ENCODE measurements at places on chromosomes 6 and 20. TPM values are rescaled to one million over a fixed set of nuclear protein-coding genes. Genes with fewer than 3 reads are reported as not detected.

DNA sequence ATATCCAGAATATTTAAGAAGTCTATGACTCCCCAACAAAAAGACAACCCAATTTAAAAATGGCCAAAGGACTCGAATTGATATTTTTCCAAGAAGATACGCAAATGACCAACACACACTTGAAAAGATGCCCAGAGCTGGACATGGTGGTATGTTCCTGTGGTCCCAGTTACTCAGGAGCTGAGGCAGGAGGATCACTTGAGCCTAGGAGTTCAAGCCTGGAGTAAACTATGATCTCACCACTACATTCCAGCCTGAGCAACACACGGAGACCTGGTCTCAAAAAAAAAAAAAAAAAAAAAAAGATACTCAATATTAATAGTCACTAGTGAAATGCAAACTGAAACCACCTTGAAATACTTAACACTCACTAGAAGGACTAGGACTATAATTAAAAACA lies 12.2 kb upstream of the ARMC2 start:
- DNase-seq, result no peak

The EDN3 gene
- 0.82 TPM for total RNA-seq

- peak; percentile 85 for DNase-seq
Observed at GRCh38 chr6:167826230-167826895, 348 bp upstream of the AFDN start.

GRCh38 chr6:12012038-12012557 lies at the start of gene HIVEP1:
TSS of gene HIVEP1 (plus strand) at chr6:12012312. CDS start at chr6:12015629, 3,317 bp downstream.
- peak; percentile 57 for DNase-seq

GRCh38 chr20:35699957-35700624 lies 886 bp downstream of the ROMO1 start:
- DNase-seq, result no peak

GRCh38 chr20:47019121-47019824 lies 124.6 kb downstream of the EYA2 start:
- no peak for DNase-seq

GRCh38 chr6:48073976-48074767 lies 36.8 kb downstream of the PTCHD4 start:
- no peak for DNase-seq

- no peak for DNase-seq
Observed at GRCh38 chr20:24782801-24783630, 166.1 kb upstream of the CST7 start.

DNA sequence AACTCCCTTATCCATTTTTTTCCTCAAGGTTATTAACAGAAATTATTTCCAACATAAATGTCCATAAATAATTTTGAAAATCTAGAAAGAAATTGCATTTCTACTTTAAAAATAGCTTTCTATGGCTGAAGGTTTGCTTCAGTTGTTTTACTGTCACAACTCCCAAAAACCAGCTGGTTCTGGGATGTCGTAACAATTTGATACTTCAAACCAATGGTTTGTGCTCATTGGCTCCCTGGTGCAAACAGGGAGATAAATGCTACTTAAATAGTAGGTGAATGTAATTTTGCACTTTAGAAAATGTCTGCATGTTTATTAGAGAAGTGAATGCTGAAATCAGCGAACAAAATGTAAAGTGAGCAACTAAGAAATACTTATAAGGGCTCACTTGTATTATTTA lies 31.1 kb downstream of the LAMA2 start:
- no peak for DNase-seq

GRCh38 chr6:120960761-120961160 lies 373.5 kb downstream of the TBC1D32 start:
- DNase-seq, result no peak

GRCh38 chr20:53847139-53847836 lies 223.1 kb downstream of the BCAS1 start:
- DNase-seq, result no peak

DNA sequence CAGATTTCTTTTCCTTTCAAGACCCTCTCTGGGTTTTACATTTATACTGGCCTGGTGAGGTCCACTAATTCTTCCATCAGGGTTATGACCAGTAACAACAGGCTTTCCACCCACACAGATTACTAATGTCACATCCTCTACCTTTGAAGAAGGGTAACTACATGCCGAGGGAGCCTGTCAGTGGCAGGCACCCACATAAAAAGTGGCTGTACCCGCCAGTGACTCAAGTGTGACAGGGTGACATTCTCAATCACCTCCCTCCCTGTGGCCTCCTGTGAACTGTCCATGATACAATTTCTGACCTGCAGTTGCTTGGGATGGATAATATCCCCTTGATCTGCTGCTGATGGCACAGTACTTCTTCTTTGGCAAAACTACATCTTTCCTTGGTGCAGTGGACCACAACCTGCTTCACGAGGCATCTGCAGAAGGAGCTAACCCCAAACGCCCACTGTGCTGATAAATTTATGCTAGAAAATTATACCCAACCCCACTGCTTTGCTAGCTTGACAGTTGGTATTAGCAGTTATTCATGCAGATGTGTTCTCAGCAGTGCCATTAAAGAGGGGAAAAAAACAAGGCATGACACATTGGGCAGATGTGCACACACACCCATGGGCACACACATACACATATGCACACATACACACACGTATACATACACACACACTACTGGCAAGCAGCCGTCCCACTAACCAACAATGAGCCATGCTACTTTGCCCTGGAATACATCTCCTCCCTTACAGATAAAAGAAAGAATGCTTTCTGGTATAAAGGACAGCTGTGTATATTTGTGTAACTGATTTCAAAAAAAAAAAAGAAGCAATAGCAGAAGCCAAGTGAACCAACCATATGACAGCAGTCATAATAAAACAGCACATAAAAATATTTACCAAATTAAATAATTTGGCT lies 20.8 kb downstream of the GFOD1 start:
- no peak for DNase-seq

DNA sequence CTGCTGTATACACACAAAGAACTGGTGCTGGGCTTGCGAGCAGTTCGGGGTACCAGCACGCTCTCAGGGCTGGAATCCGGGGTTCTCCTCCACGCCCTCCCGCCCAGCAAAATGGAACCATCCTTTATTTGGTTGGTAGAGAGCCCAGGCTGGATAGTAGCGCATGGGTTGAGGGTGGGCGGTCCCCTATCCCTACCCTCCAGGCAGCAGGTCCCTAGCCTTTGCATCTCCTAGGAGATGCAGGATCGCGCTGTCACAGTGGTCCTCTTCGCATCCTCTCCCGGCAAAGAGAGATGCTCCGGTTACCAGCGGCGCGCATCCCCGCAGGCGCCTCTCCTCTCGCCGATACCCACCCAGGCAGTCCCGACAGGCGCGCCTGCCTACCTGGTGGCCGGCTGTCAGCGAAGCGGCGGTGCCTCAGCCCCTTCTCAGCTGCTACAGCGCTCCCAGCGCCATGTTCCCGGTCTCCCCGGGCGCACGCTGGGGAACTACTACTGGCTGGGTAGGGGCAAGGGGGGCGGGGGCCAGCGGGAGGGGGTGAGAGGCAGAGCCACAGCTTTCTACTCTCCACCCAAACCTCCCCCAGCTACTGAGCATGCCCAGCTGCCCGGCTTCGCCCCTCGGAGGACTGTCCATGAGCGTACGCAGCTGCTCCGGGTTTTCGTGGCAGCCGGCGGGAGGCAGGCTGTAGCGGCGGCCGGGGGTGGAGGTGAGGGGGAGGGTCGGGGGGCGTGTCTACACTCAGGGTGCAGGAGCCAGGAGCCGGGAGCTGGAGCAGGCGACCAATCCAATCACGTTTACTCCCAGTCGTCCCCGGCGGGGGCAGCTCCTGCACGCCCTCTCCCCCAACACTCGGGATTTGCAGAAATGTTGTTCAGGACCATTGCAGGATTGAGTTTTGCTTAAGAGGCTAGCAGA lies at the start of gene PAK5:
Gene PAK5, minus strand, starts transcription at position 699 of the 918 bp plus-strand sequence. CDS start 194,748 bp downstream, outside the sequence.
- DNase-seq, result peak; percentile 56

DNA sequence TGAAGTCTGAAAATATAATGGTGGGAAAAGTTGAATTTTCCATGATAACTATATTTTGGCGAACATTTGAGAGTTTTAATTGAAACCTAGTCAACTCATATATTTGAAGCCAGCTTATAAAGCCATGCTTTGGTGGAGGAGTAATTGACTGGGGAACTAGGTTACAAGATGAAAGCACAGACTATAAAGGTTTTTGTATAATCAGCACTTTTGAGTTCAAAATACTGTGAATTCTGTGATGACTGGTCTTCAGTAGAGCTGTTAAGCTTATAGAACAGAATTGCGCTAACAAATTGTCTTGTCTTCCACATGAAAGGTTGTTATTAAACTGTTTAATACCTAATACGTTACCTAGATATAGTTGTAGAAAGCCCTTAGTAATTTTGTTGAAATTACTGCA lies 159.1 kb upstream of the SCGN start:
- DNase-seq, result no peak

The ANGPT4 gene
- total RNA-seq, result not detected

The FABP7 gene
- 1,193 TPM for total RNA-seq

GRCh38 chr6:162922563-162923166 lies 194.9 kb downstream of the PACRG start:
- no peak for DNase-seq

GRCh38 chr6:73340048-73340447 lies 14.0 kb downstream of the DPPA5 start:
- DNase-seq, result no peak

GRCh38 chr6:134240665-134241431 lies 77.1 kb downstream of the SGK1 start:
- DNase-seq, result no peak

The TLDC2 gene
- total RNA-seq, result under 0.01 TPM

DNA sequence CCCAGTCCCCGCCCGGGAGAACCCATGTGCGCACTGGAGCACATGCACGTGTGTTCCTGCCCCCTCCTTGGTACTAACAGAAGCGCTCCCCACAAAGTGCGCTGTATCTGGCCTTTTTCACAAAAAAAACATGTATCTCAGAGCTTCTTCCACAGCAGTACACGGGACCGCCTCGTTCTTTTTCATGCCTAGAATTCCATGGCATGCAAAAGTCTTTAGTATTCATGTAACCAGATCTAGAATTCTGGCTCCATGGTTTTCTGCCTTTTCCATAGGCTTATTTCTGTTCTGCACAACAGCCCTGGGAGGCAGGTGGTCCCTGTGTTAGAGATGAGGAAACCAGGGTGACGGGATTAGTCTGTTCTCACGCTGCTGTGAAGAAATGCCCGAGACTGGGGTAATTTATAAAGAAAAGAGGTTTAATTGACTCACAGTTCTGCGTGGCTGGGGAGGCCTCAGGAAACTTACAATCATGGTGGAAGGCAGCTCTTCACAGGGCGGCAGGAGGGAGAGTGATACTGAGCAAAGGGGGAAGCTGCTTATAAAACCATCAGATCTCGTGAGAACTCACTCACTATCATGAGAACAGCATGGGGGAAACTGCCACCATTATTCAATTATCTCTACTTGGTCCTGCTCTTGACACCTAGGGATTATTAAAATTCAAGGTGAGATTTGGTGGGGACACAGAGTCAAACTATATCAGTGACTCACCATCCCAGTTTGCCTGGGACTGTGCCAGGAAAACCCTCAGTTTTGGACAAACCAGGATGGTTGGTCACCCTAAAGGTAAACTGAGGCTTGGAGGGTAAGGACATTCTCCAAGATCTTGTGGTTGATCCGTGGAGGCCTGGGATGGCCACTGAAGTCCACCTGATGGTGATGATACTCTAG lies 41.0 kb downstream of the C20orf203 start:
- no peak for DNase-seq

The CALHM4 gene
- total RNA-seq, result not detected

DNA sequence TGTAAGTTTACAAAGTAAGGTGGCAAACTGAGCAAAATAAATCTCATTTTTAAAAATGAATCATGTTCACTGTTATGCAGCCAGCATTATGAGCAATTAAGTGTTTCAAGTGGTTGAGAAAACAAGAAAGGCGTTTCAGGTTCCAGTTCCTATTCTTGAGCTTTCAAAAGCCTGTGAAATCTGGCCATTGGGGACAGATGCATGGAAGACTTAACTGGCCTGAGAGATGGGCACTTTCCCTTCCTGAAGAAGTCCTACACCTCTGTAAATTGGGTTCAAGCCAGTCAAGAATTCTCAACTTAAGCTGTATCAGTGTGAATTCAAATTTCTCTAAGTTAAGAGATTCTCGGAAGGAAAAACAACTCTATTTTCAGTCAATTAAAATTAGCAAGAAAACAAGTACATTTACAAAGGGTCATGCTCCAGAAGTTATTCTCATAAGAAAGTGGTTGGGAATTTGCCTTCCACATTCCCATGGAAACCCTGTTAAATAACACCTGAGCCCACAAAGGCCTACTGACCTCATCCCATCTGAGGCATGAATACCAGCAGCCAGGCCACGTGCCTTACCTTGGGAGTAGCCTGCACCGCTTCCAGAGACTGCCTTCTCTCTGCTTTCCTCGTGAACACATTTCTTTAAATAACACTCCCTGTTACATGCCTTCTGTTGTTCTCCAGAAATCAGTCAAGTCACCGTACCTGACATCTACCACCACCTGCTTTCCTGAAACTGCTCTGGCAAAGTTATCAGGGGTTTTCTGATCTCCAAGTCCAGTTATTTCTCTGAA lies 19.4 kb downstream of the MAP3K5 start:
- no peak for DNase-seq

- DNase-seq, result no peak
Observed at GRCh38 chr6:15431762-15432483, 186.1 kb downstream of the JARID2 start.

DNA sequence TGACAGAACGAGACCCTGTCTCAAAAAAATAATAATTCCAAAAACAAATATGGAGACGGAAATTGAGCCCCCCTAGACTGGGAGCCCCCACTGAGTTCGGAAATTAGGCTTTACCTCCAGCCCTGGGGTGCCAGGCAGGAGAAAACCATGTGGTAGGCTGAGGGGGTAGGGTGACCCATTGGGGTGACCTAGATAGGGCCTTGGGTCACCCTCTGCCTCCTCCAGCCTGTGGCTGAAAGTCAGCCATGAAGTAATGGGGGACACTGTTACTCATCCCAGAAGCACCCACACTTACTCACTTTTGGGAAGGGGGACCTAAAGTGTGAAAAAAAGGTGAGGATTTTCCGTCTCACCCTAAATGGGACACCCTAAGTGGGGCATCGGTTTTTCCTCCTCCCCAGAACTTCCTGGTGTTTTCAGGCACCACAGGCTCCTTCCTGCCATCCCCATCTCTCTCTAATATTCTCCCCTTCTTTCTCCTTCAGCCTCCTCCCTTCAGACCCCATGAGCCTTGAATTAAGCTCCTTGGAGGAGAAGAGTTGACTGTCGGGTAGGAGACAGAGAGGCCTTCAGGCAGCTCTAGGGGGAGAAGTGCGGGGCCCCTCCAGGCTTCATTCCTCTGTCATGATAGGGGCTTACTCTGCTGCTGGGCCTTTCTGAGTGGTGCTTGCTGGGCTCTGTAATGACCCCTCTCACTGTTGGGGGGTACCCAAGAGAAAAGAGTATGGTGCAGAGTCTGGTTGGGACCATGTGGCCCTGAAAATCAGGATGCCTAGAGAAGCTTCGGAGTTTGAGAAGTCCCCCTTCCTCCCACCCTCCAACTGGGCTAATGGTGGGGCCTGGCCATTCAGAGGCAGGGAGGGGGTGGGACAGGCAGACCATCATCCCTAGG lies 2.4 kb downstream of the LTB start:
- DNase-seq, result no peak

DNA sequence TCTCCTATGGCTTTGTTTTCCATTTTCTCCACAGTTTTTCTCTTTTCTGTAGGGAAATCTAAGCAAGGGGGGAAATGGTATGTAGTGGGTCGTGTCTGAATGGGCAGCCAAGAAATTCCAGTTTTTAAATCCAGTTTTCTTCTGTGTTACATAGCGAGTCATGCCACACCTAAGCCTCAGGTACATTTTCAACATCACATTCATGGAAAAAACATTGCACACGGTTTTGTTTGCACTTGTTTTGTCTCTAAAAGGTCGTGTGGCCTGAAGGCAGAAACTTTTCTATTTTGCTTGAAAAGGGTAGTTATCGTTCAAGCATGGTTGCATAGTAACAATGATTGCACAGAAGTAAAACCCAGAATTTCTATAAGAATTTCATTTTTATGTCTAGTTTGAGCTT lies 70.5 kb downstream of the MOXD1 start:
- DNase-seq, result no peak
